ENCODE measurements at places on chromosomes 2 and 18.

DNA sequence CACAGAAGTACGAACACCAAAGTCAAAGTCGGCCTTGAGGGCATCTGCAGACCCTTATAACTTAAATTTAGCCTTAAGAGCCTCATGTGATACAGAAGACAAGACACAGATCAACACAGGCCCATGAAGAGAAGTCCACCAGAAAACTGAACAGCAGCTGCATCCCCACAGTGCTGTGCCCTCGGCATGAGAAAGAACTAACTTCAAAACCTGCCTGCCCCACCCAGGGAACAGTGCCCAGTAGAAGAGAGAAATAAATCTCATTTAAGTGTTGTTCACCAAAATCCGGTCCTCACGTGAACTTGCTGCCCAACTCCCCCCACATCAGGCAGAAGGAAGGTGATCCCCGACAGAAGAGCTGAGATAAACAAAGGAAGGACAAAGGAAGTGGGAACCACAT is 73.7 kb downstream of the PXDN start:
- DNase-seq: no peak

- no peak for DNase-seq
Observed at GRCh38 chr2:80568011-80568410, 263.5 kb upstream of the LRRTM1 start.

DNA sequence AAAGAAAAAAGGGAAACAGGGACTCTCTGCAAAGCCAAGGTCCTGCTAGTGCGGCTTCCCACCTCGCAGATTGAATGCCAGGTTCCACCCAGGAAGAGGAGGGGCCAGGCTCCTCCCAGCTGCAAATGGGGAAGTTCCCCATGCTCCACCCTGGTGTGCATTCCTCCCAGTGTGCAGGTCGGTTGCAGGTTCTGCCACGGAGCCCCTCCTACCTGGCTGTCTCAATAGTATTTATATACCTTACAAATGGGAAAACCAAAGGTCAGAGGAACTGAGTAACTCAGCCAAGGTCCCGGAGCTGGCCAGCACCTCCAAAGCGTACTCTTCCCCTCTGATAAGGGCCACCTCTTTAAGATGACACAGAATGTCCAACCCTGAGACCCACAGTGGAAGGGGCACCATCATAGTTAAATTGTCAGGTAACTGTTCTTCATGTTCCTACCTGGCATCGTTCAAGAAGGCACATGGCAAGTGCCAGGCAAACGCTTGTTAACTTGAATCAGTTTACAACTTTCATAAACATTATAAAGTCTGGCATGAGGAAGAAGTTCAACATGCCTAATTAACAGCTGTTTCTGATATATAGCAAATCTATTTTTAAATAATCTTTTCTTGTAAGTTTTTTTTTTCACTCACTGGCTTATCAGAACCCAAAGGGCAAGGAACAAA is 35.5 kb downstream of the POU3F3 start:
- DNase-seq: no peak

- no peak for DNase-seq
Observed at GRCh38 chr2:120669121-120669952, 66.3 kb upstream of the GLI2 start.

GRCh38 chr2:129793431-129793902 is 186.0 kb upstream of the RAB6C start:
- no peak for DNase-seq

GRCh38 chr18:12659904-12660605 is 2.1 kb upstream of the SPIRE1 start:
- peak; percentile 50 for DNase-seq

- no peak for DNase-seq
Observed at GRCh38 chr2:239787538-239788050, 237.5 kb downstream of the NDUFA10 start.

DNA sequence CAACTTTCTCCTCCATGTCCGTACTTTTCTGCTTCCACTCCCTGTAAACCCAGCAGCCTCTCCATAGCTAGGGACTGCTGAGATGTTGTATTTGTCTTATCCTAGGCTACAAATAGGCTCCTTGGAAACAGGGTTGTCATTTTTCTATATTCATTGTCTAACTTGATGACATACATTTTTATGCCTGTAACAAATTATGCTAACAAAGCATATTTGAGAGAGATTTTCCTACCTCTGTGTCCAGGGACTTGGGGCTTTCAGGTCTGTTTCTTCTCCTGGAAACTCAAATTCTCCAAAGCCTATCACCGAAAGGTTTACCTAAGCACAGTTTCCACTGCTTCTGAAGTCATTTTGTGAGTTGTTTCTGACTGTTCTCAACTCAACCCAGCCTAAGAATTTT is 102.7 kb downstream of the UBE2E3 start:
- DNase-seq: no peak

Measured in CD4-positive, alpha-beta T cell treated with Interleukin-15 for 4 hours (primary cell).